ENCODE measurements at places on chromosomes 16 and 17.

DNA sequence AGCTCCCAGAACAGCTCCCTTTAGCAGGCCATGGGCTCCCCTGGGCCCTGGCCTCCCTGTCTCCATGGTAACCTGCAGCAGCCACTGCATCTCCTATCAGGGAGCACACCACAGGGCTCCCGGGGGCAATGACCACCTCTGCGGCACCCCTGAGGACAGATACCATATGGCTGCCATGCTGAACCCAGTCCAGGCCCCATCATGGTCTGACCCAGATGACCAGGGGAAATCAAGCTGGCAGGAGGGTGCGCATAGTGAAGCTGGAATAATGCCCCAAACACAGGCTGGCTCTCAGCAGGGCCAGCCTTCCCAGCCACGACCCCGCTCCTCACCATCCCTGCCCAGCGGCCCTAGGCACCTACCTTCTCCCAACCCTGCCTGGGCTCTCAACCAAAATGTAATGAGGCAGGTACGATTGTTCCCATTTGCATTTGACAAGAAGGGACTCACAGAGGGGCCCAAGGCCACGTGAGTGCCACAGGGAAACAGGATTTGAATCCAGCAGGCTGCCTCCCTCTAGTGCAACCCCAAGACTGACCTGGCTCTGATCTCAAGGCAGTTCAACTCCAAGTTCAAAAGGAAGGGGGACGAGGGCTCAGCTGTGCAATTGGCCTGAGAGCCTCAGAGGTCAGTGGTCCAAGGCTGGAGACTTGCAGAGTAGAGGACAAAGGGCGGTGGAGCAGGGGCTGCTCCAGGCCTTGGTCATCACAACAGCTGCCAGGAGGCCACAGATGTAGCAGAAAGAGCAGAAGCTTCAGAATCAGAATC, 2.4 kb downstream of the RUNDC3A start:
- no peak for DNase-seq

- no peak for DNase-seq
Measured at GRCh38 chr16:86471896-86472295, 38.4 kb upstream of the FOXF1 start.

GRCh38 chr17:50134206-50135110, 4.5 kb upstream of the SAMD14 start:
- DNase-seq = no peak

DNA sequence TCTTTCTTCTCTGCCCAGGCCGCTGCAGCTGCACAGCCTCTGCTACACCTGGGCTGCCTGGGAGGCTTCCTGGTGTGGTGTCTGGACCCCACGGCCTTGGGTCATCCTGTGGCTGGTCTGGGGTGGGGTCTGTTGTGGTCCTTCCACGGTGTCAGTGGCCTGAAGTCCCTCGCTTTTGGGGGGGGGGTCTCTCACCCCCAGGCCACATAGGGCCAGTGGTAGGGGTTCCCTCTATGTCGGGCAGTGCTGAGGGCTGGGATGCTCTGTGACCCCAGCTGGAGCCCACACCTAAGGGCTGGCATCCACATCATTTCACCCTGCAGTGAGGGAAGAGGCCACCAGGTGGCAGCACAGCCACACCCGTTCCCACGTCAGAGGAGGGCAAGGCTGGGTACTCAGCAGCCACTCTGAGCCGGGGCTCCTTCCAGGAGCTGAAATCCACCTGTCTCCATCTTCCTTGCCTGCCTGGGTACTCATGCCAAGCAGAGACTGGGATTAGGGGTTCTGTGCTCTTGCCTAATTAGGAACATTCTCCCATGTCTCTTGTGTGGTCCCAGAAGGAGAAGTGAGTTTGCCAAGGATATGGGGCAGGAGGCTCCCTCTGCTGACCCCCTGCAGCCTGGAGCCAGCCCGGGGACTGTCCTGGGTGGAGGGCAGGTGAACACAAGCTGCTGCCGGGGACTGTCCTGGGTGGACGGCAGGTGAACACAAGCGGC, 13.0 kb downstream of the ENGASE start:
- DNase-seq = peak; percentile 68

GRCh38 chr16:13982451-13982850, 62.5 kb downstream of the ERCC4 start:
- DNase-seq = no peak

GRCh38 chr17:1434150-1434549, 21.9 kb downstream of the CRK start:
- DNase-seq = no peak

- no peak for DNase-seq
Measured at GRCh38 chr17:37194208-37194607, 181.6 kb upstream of the C17orf78 start.

GRCh38 chr17:72187556-72187955, 66.7 kb downstream of the SOX9 start:
- no peak for DNase-seq

DNA sequence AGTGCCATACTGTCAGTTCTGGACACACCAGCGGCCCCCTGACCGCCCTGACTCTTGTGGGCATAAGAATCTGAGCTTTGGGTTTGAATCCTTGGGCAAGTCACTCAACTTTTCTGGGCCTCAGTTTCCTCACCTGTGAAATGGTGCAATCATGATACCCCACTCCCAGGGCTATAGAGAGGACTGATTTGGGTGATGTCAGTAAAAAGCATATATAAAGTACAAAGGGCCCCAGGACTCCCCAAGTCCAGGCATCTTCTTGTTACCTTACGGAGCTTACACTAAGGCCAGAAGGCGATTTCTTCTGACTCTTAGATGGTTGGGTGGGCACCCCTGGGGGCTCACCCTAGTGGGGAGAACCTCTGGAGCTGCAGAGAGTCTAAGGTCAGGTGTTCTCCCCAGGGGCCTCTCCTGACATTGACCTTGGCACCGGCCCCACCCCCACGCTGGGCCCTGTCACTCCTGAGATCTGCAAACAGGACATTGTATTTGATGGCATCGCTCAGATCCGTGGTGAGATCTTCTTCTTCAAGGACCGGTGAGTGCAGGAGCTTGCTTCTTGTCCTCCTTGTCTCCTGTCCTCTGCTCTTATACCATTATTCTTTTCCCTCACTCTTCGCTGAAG, 13.9 kb downstream of the MMP2 start:
- no peak for DNase-seq

DNA sequence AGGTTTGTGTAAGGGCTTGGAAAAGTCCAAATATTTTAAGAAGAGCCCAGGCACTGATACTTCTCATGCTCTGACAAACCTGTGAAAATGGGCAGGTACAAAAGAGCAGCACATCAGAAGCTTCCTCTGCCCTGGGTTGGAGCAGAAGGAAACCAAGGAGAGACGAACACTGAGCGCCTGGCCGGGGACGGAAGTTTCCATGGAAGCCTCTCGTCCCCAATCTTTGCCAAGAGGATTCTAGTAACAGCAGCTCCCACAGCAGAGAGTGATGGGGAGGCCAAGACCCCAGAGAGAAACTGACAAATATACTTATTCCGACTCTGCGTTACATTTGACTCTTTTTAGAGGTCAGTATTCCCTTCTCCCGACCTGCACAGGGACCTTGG, 268.5 kb downstream of the C16orf95 start:
- no peak for DNase-seq

DNA sequence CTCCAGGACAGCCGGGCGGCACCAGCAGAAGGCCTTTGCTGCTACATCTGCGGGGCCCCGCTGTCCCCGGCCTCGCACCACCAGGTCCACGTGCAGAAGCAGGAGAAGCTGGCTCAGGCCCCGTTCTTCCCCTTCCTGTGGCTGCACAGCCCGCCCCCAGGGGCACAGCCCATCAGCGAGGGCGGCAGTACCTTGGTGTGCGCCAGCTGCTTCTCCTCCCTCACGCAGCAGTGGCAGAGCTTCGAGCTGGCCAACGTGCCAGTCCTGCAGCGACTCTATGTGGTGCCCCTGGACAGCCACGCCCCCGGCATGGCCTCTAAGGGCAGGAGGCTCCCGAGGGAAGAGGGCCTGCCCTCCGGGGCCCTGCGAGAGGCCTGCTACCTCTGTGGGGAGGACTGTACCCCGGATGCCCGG, 58.3 kb upstream of the CIBAR2 start:
- no peak for DNase-seq

All from T-helper 1 cell (primary cell).